CD4-positive, alpha-beta T cell treated with Interleukin-4 for 4 hours (primary cell): ENCODE measurements at places on chromosomes 12 and 14.
A peak's percentile ranks its signal among the peaks of the same experiment; 100 is the strongest.

GRCh38 chr14:100334904-100335303, 11.8 kb downstream of the SLC25A47 start:
- DNase-seq: no peak

DNA sequence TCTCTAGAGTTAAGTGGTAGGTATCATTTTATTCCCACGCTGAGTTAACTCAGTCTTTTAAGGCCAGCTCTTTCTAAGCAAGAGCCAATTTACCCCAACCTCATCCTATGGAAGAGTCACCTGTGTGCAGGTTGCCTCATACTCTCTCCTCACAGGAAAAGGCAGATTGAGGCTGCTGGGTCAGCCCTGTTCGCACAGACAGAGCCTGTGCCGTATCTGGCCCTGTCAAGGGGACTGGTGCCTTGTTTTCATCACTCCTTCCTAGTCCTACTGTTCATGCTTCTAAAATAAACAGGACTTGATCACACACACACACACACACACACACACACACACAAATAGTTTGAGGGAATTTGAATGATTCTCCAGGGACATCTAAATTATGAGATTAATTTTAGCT, 285.0 kb downstream of the SLC6A15 start:
- DNase-seq: no peak

- peak; percentile 3 for DNase-seq
Measured at GRCh38 chr14:59688224-59689170, 111.9 kb upstream of the CCDC175 start.

GRCh38 chr14:24436355-24437019, 6.1 kb downstream of the SDR39U1 start:
- peak; percentile 58 for DNase-seq

- peak; percentile 48 for DNase-seq
Measured at GRCh38 chr14:61668282-61668681, 27.0 kb upstream of the HIF1A start.

- DNase-seq: peak; percentile 75
Measured at GRCh38 chr12:47397664-47398281, 308.1 kb downstream of the RPAP3 start.

- no peak for DNase-seq
Measured at GRCh38 chr12:105273601-105274000, 37.6 kb upstream of the APPL2 start.

DNA sequence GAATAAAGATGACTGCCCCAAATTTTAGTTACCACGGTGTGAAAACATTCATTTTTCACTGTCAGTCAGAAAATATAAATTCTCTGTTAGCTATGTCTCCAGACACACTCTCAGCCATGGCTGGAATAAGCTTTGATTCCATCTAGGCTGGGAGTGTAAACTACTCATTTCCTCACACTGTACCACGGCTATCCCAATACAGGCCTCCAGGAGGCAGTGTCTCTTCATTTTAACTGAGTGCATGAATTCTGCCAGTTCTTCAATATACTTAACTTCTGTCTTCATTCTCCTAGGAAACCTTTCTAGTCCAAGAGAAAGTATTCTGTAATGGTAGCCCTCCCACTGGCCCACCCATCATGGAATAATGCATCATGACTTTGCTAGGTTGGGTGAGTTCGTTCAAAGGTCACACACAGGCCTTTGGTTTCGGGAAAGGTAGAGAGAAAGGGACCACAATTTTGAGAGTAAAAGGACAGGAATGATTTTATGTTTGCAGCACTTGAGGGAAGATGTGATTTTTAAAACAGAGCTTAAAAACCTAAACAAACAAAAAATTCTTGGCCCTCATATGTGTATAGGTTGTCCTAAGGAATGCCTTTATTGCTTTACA, 381.1 kb downstream of the SEC23A start:
- peak; percentile 27 for DNase-seq

DNA sequence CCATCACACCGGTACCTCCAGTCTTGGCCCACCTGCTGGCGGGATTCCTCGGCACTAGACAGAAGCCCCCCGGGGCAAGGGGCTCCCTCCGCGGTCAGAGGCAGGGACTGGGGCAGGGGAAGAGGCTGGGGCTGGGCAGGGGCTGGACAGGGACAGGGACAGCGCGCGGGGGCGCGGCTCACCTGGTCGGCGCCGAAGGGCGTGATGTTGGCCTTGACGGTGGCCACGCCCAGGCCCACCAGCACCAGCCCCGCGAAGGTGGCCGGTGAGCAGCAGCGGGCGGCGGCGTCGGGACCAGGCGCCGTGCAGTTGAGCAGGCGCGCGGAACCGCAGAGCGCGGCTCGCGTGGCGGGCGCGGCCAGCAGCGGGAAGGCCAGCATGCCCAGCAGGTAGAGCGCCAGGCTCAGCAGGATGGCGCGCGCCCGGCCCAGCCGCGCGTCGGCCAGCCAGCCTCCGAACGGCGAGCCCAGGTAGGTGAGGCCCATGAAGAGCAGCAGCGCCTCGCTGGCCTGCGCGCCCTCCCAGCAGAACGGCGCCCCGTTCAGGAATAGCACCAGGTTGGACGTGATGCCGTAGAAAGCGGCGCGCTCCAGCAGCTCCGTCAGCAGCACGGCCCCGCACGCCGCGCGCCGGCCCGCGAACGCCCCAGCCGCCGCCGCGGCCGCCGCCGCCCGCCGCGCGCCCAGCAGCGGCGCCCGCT, 392 bp downstream of the SLC15A4 start:
- DNase-seq: no peak

- DNase-seq: no peak
Measured at GRCh38 chr12:1503281-1503711, 91.1 kb downstream of the FBXL14 start.

DNA sequence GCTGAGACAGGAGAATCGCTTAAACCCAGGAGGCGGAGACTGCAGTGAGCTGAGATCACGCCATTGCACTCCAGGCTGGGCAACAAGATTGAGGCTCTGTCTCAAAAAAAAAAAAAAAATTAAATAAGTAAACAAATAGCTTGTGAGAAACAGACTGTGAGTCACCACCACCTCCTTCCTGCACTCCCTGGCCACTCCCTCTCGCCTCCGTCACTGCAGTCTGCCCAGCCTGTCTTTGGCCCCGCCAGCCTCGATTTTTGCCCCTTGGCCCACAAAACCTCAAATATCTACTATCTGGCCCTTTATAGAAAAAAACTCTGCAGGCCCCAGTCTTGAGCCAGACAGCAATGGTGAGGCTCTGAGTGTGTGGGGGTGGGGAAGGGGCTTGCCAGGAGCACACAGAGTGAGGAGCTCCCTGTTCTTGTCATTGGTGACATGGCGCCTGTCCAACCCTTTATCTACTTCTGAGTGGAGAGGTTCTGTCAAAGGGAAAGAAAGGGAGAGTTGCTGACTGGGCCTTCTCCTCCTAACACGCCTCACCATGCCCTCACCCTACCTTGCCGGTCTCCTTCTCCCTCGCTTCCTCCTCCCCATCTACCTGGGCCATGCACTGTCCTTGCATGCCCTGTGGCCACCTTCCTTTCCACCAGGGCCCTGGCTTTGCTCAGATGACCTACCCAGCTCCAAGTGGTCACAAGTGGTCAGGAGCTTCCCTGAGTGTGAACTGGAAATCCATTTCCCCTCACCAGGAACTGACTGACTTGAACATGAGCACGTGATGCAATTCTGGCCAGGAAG, 22.1 kb downstream of the LGMN start:
- DNase-seq: peak; percentile 49

DNA sequence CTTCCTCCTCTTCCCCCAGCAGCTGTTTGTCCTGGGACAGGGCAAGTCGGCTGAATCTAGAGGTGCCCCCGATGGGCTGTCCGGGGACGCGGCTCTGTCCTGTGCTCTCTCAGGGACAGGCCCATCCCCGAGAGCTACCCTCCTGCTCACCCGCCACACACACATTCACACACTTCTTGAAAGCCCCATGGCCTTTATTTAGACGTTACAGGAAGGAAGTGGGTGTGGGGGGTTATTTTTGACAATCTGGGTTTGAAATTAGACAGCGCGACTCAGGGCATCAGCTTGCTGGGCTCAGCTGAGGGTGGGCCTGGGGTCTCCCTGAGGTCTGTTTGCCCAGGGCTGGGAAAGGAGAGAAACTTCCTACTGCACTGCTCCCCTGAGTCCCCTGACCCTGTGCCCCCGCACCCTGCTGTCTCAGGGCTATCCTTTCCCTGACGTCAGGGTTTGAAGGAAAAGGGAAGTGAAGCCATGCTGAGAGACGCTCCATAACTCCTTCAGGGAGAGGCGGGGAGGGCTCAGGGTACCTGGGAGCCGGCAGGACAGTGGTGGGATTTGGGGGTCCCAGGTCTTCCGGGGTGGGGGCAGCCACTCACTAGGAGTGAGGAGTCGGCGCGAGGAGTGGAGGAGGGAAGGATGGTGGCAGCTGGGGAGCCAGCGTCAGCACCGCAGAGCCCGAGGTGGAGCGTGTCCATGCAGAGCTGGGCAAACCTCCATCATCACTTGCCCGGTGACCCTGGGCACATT, 8.1 kb downstream of the PTPN6 start:
- DNase-seq: peak; percentile 89

DNA sequence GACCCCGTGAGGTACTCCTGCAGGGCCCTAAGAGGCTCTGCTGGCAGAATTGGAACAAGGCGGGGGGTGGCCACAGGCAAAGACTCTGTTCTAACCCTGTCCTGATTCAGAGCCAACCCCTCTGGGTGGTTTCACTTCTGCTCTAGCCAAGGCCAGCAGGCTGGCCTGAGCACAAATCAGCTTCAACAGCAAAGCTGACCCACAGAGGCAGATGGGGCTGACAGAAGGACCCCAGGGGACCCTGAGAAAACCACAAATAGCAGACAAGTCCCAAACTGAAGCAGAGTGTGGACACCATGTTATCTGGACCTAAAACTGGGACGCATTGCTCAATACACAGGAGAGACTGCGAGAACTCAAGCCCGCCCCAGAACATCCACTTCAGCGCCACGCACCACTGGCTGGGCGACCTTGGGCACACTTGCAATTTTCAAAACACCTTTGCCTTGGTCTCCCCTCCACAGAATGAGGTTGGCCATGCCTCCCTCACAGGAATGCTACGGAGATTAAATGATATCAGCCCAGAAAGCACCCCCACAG, 76.4 kb upstream of the DICER1 start:
- DNase-seq: no peak

- no peak for DNase-seq
Measured at GRCh38 chr12:94690198-94690771, 39.9 kb upstream of the TMCC3 start.

DNA sequence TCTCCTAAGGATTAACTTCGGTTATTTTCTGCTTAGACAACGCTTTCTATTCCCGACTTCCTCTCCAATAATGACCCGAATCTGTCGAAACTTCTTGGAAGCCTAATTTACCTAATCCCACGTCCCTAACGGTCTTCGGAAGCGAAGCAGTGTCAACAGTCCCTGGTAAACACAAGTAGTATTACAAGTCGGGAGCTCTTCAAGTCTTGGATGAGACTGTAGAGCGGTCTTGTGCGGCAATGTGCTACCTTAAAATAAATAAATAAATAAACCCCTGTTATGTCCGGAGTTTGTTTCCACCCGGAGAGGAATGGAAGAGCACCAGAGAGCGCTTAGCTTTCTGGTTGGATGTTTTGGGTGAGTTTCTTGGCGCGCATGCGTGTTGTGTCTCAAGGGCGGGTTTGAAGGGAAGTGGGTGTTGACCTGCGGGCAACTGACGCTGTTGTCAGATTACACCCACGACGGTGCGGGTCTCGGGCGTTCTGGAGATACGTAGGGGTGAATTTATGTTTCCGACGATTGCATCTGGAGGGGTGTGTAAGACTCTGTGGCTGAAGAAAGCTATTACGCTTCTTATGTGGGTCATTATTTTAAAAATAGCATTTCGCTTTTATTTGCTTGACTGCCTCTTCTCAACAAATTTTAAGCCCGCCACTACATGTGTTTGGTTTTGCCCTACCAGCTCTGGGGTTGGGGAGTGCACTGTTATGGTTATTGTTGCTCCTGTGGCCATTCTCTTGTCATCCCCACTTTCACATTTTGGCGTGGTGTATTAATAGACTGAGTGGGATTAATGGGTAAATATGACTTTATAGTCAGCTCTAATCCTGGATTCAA, at the start of the genes KIAA0586 and TIMM9:
Gene KIAA0586 (plus strand): TSS at position 439 of the 837 bp plus-strand sequence. CDS start 546 bp downstream, outside the sequence.
Gene TIMM9 (minus strand): TSS at position 251 of the 837 bp plus-strand sequence. CDS start 15,586 bp downstream, outside the sequence.
- peak; percentile 99 for DNase-seq

DNA sequence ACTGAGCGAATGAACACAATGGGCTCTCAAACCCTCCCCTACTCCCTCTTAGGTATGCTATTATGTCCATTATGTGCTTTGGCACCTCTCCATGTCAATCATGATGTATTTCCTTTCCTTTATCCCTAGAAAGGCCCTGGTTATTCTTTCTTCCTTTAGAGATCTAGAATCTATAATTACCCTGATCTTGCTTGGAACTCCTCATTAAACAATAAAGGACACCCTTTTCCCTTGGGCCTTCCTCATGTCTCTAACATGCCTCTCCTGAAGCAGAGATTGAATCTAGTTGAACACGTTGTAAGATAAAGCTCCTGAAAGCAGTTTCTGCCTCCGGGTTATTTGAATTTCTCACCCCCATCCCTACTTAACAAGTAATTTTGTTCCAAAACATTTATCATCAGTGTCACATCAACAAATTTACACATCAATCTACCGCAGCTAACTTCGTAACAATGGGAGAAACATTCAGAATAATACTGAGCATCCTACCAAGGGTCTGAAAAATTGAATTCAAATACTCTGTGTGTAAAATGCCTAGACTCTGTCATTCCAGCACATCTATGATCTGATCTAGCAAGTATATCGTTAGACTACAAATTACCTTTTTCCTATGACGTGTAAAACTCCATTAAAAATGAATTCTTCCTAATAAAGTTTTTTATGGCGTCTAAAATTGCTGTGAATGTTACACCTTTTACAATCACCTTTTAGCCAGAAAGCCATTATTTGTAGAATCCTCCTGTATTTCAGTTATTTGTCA, 5.4 kb downstream of the USP44 start:
- no peak for DNase-seq

GRCh38 chr12:6069437-6070093, 54.9 kb downstream of the VWF start:
- peak; percentile 14 for DNase-seq

GRCh38 chr12:65522956-65523860, 244.7 kb downstream of the MSRB3 start:
- DNase-seq: no peak

DNA sequence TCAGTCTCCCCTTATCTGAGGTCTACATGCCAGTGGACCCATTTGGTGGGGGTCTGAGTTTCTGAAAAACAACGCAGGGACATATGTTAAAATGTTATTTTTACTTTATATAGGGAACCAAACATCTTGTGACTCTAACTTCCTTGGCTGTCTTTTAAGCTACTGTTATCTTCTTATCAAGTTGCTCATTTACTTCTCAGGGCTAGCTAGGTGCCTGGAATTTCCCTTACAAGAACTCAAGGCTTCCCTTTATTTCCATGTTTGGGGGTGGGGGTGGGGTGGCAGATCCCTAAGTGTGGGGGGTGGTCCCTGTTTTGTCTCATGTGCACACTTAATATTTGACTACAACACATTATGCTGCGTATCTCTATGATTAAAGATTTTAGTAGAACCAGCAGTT, 31.6 kb downstream of the PPP1R36 start:
- no peak for DNase-seq
